Nucleus accumbens (tissue), 56 donors: ENCODE measurements at places on chromosomes 4 and X.
A peak's percentile ranks its signal among the peaks of the same experiment; 100 is the strongest.

DNA sequence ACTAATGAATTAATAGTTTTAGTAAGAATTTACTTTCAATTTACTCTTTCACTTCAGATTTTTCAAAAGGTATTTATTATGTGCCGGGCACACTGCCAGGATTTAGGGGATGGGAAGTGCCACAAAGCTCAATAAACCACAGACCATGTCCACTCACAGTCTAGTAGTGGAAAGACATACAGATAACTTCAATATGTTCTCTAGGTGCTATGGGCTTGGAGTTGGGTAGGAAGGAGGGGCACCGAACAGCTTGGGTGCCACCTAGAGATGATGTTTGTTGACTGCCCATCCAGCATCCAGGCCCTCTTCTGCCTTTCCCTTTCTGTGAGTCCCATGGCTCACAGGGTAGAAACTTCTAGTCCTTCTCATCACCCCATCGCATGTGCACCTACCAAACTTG is 17.8 kb downstream of the MFAP3L start:
- DNase-seq, result no peak

DNA sequence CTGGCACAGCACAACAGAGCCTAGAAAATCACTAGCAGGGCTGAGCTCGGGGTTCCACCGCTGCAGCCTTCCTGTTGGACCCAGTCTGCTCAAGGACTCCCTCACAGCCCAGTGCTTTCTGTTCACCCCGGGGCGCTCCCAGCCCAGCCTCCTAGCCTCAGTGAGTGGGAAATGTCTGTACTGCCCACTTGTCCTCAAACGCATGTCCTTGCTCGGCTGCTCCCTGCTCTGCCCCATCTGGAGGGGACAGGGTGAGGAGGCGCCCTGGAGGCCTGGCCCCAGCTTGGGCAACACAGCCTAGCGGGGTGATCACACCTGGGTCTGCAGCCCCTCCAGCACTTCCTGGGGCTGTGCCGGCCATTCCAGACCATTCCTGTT is 11.9 kb upstream of the CCNQ start:
- no peak for DNase-seq

DNA sequence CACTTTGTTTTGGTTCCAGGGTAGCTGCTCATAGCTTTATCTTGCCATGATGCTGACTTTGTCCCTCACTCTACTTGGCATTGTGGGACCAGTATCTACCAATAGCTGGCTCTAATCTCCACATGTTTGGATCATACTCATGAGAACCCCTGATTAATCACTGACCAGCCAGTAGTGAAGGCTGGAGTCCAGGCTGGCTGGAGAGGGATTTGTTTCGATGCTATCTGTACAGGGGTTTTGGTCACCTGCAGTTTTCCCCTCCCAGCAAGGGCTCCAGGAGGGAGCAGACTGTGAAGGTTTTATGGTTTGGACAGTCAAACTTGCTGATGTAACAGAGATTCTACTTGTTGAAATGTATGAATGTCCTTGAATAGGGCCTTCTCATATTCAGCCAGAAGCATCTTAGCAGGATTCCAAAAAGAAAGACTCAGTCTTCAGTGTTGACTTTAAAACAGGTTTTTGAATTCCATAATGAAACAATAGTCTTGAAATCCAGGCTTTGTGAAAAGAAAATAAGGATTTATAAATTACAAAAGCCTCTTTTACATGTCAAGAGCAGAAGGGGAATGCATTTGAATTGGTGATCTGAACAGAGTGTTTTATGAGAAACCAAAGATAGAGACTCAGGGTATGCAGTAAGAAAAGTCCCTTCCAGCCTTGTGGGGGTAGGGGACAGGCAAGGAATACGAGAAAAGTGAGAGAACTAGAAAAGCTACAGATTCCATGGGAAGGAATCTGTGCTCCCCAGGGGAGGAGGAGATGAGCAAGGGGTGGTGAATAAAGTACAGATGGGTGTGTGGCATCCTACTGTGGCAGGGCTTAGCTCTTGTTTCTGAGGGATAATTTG is 103.1 kb upstream of the SHISA3 start:
- no peak for DNase-seq

- DNase-seq, result no peak
These were observed 105.3 kb upstream of the MBNL3 start for GRCh38 chrX:132594129-132594528.

DNA sequence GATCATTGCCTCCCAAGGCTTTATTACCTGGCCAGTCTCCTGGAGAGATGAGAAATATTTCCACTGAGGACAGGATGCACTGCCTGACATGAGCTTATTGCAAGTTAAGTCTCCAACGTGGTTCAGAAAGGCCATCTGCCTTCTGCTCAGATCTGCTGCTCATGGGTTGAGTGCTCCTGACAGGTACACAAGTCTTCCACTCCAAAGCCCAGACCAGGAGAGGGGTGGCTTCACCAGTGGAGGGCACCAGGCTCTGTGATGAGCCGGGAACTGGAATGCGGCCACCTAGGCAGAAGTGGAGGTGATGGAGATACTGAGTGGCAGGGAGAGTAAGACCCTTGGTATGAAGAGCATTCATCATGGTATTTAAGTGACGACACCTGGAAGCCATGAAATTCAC is 79.5 kb upstream of the IRF2 start:
- no peak for DNase-seq

- no peak for DNase-seq
These were observed 53.1 kb downstream of the ARHGEF38 start for GRCh38 chr4:105605493-105605892.

GRCh38 chr4:74262522-74262921 is 45.7 kb upstream of the EPGN start:
- DNase-seq, result no peak

- no peak for DNase-seq
These were observed 300.7 kb upstream of the BOD1L1 start for GRCh38 chr4:13928214-13928613.

DNA sequence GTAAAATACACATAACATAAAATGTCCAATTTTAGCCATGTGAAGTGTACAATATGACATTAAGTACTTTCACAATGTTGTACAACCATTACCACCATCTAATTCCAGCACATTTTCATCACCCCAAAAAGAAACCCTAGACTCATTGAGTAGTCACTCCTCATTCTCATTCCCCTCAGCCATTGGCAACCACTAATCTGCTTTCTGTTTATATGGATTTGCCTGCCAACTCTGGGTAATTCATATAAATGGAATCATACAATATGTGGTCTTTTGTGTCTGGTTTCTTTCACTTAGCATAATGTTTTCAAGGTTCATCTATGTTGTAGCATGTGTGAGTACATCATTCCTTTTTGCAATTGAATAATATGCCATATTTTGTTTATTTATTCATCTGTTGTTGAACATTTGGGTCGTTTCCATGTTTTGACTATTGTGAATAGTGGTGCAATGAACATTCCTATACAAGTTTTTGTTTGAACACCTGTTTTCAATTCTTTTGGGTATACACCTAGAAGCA is 43.0 kb downstream of the EIF2S3 start:
- DNase-seq, result no peak

DNA sequence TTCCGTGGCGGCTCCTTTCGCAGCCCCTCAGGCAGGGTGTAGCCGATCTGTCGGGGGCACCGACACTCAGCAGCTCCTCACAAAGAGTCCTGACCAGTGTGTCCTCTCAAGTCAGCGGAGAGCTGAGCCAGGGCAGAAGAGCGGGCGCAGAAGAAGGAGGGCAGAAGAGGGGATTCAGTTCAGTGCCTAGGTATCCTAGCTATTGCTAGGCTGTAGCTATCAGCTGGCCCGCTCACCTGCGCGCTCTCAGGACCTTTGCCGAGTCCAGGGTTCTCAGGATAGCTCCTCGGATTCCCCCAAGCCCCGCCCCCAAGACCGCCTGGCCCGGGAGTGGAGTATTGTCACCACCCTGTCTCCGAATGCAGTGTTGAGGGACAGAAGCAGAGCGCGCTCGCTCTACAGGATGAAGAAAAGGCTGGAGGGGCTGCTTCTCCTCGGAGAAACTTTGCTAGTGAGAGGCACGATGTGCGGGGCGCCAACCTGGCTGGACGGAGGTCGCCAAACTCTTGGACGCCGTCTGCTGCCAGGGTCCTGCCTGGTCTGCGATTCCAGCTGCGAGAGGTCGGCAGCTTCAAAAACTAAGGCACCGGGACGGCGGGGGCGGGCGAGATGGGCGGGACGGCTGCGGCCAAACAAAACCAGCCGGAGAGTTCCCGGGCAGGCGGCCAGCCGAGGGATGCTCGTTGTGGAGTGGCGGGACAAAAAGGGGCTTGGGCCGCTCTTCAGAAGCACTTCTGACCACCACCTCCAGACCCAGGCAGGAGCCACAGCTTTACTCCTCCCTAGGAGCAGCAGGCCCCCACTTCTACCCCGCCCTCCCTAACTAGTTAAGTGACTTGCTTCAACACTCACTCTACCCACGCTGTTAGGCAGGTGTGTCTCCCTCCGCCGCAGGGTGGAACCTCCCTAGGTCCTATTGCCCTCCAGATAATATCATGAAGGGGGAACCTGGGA is at the start of gene XKRX:
Gene XKRX, minus strand, starts transcription at position 258 of the 954 bp plus-strand sequence. CDS start 613 bp downstream, outside the sequence.
- DNase-seq, result peak; percentile 1

DNA sequence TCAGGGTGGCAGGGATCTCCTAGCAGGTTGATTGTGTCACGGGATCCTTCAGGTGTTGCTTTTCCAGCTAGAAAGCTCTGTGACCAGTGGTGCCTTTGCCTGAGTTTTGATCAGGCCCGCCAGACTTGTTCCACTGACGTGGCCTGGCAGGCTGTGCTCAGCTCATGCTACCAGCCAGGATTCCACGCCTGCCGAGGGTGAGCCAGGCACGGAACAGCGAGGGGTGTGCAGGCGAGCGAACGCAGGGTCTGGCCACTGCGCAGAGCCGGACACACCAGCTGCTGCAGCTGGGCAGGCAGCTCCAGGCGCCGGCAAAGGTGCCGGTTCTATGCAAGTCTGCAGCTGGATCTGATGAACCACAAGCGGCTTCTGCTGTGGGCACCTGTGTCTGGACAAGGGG is 17.1 kb upstream of the SAT1 start:
- no peak for DNase-seq
